ENCODE measurements at places on chromosomes 16 and 17.
A peak's percentile ranks its signal among the peaks of the same experiment; 100 is the strongest.

GRCh38 chr16:71723537-71724319 lies 773 bp downstream of the PHLPP2 start:
- peak; percentile 21 for DNase-seq

DNA sequence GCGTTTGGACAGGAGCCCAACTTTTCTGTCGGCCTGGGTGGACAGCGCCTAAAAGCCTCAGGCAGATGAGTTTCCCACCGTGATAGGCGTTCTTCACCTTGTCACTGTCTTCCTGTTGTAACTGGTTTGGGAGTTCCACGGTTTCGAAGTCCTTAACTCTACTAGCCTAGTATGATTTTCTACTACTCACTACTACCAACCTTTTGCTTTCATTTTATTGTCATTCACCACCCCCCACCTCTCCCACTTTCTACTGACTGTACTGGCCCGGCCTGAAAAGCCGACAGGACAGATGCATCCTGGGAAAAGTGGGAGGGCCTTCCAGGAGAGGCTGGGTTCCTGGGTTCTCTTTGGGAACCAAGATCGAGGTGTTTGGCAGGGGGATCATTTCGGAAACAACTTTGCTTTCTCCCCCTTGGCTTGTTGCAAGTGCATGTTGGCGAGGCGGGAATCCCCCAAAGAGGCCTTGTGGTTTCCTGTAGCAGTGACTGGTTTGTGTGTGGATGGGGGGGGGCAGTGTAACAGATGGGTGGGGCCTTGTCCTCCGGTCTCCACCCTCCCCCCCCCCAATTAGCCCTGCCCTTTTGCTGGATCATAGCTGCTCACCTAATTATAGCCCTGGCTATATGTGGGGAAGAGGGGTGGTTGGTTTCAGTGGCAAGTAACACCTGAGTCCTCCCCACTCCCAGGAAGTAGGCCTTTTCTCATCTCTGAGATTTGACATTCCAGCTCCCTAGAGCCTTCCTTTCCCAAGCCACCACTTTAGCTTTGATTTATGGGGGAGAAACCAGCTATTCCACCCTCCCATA lies 1.4 kb downstream of the EIF5A start:
- peak; percentile 67 for DNase-seq

DNA sequence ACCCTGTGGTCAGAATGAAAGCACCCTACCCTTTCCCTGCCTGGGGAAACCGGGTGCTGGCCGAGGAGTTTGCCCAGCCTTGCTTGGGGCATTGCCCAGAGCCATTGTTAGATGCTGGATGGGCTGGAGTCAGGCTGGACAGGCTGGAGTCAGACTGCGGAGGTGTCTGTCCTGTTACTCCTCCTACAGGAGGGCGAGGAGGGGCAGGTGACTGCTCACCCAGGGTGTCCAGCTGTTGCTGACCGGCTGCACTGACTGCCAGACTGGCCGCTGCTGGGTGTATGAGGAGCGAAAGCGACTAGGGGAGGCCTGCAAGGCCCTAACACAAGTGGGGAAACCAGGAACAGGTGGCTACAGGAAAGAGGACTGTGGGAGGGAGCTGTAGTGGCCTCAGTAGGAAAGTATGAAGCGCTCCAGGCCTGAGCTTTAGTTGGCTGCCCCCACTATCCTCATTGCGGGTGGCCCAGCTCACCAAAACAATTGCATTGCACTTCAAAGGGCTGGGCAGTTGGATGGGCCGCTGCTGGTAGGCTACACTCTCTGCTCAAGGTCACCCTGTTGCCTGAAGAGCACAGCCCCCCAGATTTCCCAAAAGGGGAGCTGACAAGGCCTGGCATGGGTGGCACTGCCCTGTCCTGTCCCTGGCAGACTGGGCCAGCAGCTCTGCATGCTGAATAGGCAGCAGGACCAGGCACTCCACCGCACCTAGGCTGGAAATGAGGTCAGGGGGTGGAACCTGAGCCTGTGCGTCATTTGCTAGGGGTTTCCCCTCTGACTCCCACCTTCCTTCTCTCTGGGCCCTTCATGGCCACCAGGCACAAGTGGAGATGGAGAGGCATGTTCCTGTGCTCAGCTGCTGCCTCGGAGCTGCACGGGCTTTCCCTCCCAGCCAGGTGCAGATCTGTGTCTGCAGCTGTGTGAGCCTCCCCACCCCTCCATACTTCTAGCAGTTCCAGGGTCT lies 18.4 kb downstream of the LDHD start:
- DNase-seq: no peak

DNA sequence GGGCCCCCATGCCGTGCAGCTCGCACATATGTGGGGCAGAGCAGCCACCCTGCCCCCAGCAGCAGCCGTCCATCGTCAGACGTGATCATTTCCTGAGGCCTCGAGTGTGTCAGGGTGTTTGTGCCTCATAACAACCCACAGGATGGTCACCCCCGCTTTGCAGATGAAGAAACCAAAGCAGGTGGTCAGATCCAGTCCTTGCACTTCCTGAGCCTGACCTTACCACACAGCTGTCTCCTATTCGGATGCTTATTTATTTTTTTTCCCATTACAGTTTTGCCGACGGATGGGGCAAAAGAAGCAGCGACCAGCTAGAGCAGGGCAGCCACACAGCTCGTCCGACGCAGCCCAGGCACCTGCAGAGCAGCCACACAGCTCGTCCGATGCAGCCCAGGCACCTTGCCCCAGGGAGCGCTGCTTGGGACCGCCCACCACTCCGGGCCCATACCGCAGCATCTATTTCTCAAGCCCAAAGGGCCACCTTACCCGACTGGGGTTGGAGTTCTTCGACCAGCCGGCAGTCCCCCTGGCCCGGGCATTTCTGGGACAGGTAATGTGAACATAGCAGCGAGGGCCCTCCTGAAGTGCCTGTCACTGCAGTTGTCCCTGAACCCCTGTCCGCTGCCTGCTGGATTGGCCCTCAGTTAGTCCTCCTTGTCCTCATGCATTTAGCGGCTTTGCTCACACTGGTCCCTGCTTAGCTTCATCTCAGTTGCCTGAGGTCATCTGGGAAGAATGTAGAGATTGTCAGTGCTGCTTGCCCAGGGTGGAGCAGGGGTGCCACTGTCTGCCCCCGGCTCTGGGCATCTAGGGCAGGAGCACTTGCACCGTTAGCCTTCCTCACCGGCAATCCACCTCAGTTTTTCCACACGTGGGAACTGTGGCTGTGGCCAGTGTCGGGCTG lies 1.4 kb downstream of the MPG start:
- no peak for DNase-seq

- DNase-seq: no peak
Measured at GRCh38 chr17:48330421-48330820, 99.6 kb downstream of the SKAP1 start.

- no peak for DNase-seq
Measured at GRCh38 chr17:60717814-60718213, 40.2 kb downstream of the BCAS3 start.

DNA sequence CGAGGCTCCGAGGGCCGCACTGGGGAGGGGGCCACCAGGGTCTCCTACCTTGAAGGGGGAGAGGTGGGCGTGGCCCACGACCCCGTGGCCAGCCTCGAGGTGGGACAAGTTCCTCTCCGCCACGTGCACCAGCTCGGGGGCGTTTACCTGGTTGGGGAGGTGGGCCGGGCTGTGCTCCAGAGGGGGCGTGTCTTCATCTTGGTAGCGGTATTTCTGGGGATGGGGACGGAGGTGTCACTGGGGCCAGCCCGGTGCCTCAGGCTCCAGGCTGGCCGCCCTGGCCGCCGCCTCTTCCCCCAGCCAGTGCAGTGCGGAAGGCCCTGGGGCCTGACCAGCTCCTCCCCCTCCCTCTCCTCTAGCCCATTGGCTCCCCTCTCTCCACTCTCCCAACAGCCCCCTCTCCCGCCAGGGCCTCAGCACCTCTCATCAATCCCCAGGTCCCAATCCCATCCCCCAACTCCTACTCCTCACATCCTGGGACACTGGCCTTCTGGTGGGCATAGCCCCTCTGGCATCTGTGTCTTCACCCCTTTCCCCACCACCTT lies 11.5 kb downstream of the DLG4 start:
- DNase-seq: no peak

GRCh38 chr16:28241924-28242323 lies 30.2 kb upstream of the XPO6 start:
- no peak for DNase-seq

- DNase-seq: no peak
Measured at GRCh38 chr16:49904348-49905062, 48.6 kb upstream of the ZNF423 start.

- no peak for DNase-seq
Measured at GRCh38 chr16:83781-84615, 6.0 kb downstream of the MPG start.

DNA sequence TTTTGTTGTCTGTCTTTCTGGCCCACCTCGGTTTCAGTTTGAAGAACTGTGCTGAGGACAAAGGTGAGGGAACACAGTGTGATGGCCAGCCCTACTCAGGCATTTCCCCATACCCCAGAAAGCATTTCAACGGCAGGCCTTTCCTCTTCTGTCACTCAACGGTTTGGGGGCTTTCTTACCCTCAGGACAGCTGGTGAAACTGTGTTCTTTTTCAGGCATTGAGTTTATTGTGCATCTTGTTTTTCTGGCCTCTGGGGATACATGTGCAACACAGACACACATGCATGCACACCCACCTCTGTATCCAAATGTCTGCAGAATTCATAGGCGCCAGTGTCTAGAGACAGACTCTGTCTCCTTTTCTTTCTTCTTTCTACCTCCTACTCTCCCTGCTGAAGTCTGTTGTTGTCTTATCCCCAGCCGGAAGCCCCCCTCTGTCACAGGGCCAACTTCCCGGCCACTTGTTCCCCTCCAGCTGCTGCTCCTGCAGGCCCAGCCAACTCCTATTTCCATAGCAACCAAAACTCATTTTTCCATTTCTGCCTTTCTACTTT lies 17.0 kb downstream of the CHD9 start:
- DNase-seq: no peak

DNA sequence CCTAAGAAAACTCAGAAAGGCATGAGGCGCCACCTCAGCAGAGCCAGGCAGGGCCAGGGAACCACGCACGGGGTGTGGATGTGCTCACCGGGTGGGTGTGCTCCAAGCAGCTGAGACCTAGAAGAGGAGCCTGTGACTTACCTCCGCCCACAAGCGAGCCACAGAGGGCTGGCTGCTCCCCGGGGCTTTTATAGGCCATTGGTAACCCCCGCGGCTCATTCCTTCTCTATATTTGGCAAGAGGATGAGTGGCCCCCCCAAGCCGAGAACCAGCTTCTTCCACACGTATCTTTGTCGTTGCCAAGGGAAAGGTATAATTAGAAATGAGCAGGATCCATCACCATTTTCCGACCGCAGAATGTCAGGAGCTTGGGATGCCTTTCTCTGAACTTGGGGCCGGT lies at the start of gene MYH3:
Gene MYH3 (minus strand): TSS at position 162 of the 400 bp plus-strand sequence. CDS start 2,245 bp downstream, outside the sequence.
- DNase-seq: no peak

GRCh38 chr16:1126044-1126443 lies 26.9 kb upstream of the CACNA1H start:
- DNase-seq: no peak

DNA sequence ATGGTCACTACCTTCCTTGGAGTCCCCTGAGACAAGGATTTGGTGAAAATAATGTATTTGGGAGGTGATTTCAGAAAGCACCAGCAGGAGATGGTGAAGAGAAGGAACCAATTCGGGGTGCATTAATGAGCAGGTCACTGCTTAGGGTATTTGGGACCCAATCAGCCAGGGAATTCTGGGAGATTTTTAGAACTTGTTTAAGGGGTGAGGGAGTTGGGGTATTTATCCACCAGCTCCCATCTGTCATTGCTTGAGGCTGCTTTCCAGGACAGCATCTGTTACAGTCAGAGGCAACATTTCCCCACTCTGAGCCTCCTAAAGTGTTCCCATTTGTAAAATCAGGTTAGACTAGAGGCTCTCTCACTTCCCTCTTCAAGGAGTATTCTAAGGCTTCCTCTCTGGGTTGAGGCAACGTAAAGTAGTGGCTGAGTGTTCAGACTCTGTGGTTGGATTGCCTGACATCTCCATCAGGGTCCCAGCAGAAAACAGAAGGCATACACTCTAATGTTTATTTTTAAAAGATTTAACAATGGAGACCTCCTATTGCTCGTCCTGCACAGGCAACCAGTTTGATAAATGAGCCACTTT lies 60.9 kb downstream of the CLEC19A start:
- DNase-seq: no peak

GRCh38 chr17:2034157-2034556 lies 4.2 kb downstream of the DPH1 start:
- no peak for DNase-seq

GRCh38 chr17:82979718-82980117 lies 99.7 kb upstream of the METRNL start:
- no peak for DNase-seq

DNA sequence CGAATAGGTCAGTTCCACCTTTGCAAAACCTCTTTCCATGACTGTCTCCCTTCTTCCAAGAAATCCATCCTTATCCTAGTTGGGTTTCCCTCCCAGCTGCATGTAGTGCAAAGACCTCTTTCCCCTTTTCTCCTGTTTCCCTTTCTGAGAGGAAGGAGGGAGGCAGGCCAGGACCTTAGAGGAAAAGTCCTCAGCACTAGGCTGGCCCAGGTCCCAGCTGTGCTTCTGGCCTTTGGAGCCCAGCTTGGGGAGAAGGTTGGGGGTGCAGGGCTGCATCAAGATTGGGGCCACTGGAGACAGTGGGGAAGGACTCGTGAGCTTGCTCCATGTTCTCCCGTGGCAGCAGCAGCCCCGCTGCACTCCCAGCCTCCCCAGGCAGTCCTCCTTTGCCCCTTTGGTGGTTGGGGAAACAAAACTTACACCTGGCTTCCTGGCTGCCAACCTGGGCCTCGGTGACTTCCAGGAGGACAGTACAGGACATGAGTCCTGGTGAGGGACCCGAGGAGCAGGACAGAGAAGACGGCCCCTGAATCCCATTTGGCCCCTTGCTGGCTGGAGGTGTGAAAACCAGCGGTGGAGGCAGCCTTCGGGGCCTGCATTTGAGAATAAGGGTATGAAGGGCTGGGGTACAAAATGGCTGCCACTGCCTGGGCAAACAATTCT lies 481 bp downstream of the HEXIM2 start:
- DNase-seq: no peak

DNA sequence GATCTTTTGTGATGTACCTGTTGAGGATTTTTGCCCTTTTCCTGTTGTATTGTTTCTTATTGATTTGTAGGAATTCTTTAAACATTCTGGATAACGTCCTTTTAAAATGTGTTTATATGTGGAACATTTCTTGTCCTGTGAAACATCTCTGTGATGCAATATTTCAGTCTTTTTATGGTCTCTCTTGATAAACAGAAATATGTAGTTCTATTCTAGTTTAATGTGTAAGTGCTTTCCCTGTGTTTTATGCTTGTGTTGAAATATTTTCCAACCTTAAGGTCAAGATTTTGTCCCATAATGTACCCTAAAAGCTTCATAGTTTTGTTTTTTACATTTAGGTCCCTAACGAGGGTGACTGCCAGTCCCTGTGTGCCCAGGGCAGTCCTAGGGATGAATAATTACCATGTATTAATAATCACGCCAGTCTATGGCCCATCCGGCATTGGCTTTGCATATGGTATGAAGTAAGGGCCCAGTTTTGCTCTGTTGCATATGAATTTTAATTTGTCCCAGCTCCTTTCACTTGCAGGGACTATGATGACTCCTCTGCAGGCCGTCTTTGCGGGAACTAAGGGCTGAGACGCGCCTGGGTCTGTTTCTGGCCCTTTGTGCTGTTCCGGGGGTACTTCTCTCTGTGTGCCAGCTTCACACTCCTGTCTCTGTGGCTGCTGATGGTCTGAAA lies 44.2 kb downstream of the RPTOR start:
- no peak for DNase-seq

All from foreskin melanocyte (primary cell).